ENCODE measurements at places on chromosomes 6 and 20.

DNA sequence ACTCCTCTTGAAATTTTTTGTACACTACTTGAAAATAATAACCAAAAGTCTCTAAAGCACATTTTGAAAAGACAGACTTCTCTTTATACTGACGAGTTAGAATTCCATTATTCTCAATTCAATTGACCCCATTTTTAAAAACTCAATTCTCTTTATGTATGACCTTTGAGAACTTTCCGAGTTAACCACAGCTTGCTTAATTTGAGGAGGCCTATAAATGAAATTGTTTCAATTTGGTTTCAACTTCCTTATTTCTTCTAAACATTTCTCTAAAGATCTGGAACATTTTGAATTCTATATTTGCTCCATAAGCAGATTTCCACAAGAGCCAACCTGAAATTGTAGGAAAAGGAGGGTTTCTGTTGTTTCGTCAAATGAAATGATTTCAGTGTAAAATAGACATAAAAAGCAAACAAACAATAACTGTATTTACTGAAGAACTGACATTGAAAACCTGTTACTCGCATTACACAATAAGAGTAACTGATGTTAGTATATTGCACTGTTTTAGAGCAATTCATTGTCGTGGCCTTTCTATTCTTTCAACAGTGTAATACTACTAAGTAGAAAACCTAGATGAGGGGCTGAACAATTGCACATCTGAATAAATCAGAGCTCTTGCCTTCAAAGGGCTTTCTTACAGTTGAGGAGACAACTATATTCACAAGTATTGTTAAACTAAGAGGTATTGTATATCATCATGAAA is 223.6 kb downstream of the HIVEP2 start:
- DNase-seq = no peak

DNA sequence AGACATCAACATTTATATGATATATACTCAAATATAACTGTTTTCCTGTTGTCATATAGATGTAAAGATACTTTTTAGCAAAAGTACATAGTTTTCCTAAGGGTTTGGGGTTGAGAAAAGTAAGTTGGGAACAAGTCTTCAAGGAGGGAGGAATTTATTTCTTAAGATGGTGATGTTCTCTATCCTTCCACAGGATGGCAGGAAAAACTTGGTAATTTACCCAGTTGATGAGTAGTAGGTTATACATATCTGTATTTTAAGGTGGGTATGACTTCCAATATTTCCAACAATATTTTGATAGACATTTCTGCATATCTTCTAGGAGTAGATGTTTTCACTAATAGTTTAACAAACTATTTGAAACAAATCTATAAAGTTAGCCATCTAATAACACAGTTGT is 254.4 kb downstream of the RIMS1 start:
- no peak for DNase-seq

DNA sequence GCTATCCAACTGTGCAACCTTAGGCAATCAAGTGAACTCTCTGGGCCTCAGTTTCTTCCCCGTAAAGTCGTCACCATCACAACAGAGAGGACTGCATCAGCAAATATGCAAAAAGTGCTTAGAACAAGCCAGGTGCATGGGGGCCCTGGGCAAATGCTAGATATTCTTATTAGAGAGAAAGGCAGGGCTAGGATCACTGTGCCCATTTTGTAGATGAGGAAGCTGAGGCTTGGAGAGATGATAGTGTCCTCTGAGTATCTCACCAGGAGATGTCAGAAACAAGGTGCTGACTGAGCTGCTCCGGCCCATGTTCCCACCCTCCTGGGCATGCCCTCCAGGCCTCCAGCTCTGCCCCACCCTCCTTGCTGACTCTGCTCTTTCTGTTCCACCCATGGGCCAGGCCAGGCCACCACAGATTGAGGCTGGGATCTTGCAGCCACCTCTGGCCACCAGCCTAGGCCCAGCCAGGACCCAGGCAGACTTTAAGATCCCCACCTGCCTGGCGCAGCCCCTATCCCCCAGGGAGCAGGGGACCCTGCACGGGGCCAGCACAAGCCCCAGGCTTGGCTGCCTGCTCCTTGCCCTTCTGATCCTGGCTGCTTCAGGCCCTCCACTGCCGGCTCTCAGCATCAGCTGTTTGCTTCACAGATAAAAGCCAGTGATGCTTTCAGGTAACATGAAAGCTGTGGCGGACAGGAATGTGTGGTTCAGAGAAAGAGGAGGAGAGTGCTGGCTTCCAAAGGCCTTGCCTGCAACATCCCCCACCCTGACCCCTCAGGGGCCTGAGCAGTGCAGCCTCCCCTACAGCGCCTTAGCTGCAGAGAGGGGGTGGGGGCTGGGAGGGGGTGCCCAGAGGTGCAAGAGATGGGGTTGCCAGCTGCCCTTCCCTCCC is 47.6 kb downstream of the GRM4 start:
- DNase-seq = no peak

GRCh38 chr20:64115171-64115911 is 8.0 kb upstream of the NPBWR2 start:
- no peak for DNase-seq

DNA sequence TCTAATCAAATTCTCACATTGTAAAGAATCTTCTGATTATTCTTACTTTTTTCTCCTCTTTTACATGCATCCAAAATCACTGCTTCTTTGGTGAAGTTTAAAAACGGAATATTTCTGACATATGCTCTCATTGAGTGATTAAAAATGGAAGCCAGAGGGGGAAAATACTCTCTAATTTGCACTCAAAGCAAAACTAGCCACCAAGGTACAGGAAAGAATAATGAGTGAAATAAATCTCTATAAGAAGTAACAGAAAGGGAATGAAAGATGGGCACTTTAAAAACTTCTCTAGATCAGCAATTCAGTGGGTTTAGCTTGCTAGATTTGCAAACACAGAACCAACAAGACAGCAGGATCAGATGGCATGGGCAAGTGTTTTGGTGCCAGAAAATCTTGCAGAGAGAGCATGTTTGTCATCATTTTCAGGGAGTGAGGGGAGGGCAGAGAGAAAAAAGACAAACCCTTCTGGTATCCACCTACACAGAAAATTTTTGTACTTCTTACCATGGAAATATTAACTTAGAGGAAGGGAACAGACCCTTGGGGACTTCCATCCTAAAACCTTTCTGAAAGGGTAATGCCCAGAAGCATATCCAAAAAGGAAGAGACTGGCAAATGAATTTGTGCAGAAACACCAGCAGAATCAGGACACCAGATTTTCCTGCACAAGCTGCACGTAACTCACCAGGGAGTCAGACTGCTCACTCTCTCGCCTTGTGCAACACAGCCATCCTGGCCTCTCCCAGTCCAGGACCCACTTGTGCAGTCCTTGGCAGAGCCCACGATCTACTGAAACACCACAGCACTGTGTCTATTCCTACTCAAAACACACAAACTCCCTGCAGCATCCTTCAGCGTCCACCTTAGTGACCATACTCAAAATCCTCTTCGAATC is 270.2 kb upstream of the PRDM1 start:
- DNase-seq = no peak

DNA sequence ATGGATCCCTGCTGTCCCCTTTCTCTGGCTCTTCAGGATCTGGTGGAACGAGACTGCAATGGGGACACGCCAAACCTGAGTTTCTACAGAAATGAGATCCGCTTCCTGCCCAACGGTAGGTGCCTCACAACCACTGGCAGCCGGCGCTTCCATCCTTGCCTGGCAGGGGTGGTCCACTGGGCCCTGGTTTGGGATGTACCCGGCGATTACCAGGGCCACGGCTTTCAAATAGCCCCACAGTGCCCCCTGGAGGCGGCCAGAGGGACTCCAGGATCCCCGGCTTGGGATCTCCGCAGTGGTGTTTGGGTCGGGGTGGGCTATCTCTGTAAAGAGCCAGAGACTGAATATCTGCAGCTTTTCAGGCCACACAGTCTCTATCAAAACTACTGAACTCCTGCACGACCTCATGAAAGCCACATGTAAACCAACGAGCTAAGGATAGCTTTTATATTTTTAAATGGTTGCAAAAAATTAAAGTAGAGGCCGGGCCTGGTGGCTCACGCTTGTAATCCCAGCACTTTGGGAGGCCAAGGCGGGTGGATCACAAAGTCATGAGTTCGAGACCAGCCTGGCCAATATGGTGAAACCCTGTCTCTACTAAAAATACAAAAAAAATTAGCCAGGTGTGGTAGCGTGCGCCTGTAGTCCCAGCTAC is 3.7 kb downstream of the OGFR start:
- peak; percentile 61 for DNase-seq

DNA sequence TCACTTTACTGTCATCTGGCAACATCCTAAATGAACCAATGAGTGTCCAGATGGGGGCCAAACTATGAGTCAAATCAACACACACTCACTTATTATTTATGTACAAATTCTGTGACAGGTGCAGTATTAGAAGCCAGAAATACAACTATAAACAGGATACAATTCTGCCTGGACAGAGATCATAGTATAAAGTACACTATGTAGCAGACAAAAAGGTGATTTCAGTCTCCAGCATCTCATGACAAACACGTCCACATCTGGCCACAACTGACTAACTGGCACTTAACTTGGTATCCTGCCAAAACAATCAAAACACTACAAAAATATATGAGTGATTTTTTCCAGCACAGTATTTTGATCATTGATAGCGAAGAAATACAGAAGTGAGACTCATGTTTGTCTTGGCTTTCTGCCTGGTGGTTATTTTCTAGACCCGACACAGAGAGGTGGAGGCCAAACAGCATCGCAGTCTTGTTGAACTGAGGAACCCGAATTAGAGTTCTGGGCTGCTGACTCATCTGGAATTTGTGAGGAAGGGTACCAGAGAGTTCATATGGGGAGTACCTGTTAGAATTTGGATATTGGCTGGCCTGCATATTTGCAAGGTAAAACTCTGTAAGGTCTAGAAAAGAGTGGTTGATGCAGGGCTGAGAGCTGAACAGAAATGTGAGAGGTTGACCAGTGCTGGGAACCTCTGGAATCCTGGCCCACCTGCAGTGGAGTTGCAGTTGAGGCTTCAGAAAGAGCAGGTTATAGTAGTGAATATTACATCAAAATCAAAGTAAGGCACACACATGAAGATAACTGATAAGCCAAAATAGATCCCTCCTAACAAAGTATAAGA is 475.2 kb downstream of the PTPRT start:
- no peak for DNase-seq

DNA sequence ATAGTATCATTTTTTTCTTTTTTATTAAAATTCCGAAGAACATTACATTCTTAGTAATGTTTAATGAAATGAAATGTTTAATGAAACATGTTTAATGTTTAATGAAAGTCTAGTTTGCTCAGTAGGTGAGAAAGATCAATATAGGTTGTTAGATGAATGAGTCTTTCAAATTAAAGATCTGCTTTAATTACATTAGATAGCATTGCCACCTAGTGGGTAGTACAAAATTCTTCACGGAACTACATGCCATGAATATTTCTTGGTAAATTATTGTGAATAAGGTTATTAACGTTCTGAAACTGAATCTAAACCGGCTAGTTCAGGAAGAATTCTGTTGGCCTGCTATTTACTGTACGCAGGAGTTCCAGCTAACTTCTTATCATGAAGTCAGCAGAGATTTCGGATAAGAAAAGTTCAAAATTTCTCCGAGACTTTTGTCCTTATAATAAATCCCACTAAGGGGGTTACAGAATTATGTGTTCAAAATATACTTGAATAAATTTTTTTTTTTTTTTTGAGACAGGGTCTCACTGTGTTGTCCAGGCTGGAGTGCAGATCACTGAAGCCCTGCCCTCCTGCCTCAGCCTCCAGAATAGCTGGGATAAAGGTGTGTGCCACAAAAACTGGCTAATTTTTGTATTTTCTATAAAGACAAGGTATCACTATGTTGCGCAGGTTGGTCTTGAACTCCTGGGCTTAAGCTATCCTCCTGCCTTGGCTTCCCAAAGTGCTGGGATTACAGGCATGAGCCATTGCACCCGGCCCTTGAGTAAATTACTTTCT is 7.9 kb upstream of the GMNN start:
- DNase-seq = no peak

DNA sequence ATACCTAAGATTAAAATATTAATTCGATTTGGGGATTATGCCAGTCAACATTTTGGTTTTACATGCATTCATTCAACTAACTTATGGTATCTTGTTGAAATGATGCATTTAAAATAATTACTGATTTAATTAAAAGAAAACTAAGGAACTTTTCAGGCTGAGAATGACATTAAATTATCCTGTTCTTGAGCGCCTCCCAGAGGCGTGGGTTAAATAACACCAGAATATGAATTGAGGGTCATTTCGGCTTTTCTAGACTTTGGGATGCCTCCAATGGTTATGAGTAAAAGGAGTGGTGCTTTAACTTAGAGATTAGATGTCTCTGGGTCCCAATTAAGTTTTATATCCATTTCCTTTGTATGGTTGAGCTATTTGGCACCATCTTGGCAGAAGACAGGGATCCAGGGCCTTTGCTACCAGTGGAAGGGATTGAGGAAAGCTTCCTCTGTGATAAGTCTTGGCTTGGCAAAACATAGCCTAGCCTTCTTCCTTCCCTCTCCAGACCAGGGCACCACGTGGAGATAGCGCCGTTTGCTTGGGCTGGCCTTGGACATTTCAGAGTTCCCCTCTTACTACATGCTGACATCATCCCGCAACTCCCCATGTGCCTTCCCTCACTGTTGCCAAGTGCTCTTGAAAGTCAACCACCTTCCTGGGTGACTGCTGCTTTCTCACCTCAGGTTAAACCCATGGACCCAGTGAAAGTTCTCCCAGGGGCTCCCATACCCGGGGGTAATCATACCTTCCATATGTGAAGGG is 28.7 kb downstream of the GNAS start:
- no peak for DNase-seq

GRCh38 chr6:2855061-2855519 is 13.4 kb upstream of the SERPINB1 start:
- DNase-seq = no peak

DNA sequence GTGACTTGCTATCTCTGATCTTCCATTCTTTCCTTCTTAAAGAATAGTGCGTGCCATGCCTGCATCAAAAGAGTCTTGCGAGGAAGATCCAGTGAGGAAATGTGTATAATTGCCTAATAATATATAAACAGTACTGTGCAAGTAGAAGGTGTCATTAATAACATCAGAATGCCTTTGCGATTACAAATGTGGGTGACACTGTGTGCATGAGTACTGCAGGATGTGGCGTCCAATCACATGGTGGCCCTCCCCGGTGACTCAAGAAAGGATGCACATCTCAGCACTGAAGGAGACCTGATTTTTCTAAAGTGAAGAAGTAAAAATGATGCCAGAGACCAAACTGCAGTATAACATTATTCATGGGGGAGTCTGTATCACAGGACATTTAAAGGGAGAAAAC is 107.5 kb upstream of the EDN1 start:
- no peak for DNase-seq
